ENCODE measurements at places on chromosomes 13 and 19. TPM values are rescaled to one million over a fixed set of nuclear protein-coding genes. Genes with fewer than 3 reads are reported as not detected.

Gene PSG3
- total RNA-seq, result not detected

Gene GAPDHS
- total RNA-seq, result not detected

Gene KLK15
- not detected for total RNA-seq

Gene FUT2
- 35.4 TPM for total RNA-seq

Gene ACER1
- not detected for total RNA-seq

Gene ZNF547
- total RNA-seq, result 4.5 TPM

Gene FBL
- total RNA-seq, result 311 TPM

Gene KLC3
- 1.3 TPM for total RNA-seq

Gene XPO4
- 25.6 TPM for total RNA-seq

Gene CLDN10
- total RNA-seq, result not detected
